Stimulated activated CD8-positive, alpha-beta memory T cell treated with anti-CD3 and anti-CD28 coated beads, Interleukin-7, amount 100 ng/mL, for 24 hours (primary cell): ENCODE measurements at places on chromosomes 7 and 10.

DNA sequence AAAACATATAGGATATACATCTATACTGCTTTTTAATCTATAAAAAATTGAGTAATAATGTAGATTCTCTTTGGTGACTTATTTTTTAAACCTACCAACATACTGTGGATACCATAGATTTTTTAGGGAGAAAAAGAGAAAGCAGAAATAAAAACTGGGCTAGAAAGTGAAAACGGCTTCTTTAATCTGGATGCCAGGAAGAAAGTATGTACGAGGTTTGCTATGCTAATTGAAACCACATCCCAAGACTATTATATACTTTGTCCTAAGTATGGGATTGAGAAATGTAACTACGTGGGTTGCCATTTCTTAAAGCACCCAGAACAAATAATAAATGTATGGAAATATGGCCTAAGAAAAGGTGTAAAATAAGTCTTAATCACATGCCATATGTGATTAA is 129.0 kb upstream of the NFE2L3 start:
- DNase-seq = no peak

DNA sequence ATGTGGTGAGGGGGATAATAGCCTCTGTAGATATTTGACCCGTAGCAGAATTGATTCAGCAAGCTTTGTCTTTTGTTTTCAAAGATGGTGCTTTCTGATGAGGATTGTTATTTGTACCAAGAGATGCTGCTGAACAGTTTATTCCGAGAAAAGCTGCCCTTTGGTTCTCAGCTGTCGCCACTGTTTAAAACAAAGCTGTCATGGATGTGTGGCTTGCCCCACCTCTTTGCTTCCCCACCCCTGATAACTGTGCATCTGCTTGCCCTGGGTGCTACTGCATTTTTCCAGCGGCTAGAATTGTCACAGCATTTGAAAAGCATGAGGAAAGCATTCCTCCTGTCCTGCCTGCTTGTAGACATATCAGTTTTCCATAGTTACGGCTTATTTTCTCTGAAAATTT is 226.9 kb upstream of the CSTF2T start:
- no peak for DNase-seq

DNA sequence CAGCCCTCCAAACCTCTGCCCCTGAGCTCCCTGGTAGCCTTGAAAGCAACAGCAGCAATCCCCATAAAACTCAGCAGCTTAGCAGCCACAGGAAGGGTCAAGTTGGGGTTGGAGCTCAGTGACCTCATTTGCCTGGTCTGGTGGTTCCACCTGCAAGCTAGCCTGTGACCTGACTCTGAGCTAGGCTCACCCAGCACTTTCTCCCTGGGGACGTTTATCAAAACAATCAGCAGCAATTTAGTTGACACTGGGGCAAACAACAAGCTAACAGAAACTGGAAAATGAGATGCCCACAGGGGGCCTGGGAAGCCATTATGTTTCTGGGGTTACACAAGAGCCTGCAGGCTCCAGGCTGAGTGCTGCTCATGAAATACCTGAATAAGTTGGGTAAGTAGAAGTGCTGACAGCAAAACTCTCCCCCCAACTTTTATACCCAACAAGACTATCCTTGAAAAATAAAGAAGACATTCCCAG is 22.4 kb upstream of the CRYGN start:
- DNase-seq = no peak

- no peak for DNase-seq
Measured at GRCh38 chr7:42614636-42615035, 297.2 kb downstream of the C7orf25 start.

DNA sequence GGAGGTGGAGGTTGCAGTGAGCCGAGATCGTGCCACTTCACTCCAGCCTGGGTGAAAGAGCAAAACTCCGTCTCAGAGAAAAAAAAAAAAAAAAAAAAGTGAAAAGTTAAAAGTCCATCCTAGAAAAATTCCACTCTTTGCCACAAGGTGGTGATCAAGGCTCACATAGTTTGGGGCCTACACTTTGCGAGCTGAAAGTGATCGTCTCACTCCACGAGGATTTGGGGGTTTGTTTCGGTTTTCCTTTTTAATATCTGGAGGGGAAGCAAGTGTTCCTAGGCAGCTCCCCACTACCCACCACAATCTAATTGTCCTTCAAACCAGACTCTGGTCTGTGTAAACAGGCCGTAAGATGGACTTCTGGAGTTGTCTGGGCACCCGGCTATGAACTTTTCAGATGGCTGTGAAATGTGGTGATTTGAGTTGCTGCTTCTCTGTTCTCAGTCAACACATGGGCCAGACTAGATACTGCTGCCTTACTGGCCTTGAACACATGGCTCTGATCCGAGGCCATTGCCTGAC is 27.1 kb downstream of the PRLHR start:
- no peak for DNase-seq

DNA sequence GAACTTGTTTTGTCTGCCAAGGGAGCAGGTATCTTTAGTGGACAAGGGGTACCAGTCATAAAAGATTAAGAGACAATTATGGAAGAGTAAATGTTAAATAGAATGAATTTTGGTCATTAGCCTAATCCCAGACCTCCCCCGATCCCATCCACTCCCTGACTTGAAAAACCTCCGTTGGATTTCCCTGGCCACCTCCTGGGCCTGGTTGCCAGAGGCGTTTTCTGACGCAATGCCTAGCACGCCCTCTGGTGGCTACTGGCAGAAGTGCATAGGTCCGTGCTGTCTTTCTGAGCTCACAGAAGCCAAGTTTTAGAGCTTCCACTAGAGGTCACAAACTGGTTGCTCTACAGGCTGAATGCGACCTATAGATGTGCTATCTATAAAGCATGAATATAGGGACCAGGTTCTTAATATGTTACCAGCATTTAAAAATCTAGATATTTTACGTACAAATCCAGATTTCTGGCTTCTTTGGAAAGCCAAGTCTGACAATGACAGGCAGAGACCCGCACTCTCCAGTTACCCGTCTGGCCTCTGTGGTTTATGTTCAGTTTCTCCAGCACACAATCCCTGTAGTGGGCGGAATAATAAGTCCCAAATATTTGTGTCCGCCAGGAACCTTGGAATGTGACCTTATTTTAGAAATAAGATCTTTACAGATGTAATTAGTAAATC is 39.8 kb downstream of the SPOCK2 start:
- DNase-seq = peak; percentile 85

- DNase-seq = no peak
Measured at GRCh38 chr10:91598211-91598977, 34.5 kb downstream of the PPP1R3C start.
